ENCODE measurements at places on chromosomes 7 and 10.

- no peaks in the 10 kb centered on the region for H3K27me3 ChIP-seq
- no peaks in the 10 kb centered on the region for H3K36me3 ChIP-seq
- H3K27ac ChIP-seq: no peak overlapping the region
Measured at GRCh38 chr10:86304436-86304835, 62.2 kb downstream of the GRID1 start.

- no peaks in the 10 kb centered on the region for H3K27me3 ChIP-seq
- no peaks in the 10 kb centered on the region for H3K4me1 ChIP-seq
- no peaks in the 10 kb centered on the region for H3K36me3 ChIP-seq
- no peak overlapping the region for H3K27ac ChIP-seq
- no peak overlapping the region for H3K4me3 ChIP-seq
- no peak for DNase-seq
Measured at GRCh38 chr7:11345621-11346020, 371.9 kb downstream of the PHF14 start.

DNA sequence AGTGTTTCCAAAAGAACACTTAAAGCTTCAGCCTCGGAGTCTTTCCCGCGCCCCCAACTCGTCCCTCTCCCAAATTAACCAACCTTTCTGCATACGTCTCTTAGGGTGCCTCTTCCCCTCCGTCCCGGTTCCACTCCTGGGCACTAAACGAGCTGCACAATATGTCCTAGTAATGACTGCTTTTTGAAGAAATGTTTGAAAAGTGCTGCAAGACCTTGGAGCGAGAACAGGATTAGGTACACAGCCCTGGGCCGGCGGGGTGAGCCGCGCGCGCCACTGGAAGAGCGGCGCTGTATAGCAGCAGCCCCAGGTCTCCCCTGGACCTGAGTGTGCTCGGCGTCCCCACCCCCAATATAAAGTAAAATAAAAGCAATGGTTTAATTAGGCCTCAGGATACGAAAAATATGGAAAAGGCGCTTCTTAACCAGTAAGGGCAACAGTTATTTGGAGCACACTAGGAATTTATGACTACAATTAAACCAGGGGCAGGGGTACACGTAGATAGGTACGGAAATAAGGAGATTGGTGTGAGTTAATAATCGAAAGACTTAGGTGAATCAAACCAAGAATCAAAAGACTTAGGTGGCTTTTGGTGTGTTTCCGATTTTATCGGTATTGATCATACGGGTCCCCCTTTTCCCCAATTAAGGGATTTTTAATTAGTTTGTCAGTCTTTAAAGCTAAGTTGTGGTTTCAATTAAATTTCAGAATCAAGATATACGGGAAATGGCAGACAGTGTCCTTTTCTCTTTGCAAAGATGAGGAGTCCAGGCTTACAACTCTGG is 1.9 kb downstream of the TET1 start:
- H3K4me3 ChIP-seq: no peak overlapping the region
- H3K27ac ChIP-seq: no peak overlapping the region
- H3K36me3 ChIP-seq: peaks cover 7% of the 10 kb centered on the region
- H3K4me1 ChIP-seq: peaks cover 14% of the 10 kb centered on the region

DNA sequence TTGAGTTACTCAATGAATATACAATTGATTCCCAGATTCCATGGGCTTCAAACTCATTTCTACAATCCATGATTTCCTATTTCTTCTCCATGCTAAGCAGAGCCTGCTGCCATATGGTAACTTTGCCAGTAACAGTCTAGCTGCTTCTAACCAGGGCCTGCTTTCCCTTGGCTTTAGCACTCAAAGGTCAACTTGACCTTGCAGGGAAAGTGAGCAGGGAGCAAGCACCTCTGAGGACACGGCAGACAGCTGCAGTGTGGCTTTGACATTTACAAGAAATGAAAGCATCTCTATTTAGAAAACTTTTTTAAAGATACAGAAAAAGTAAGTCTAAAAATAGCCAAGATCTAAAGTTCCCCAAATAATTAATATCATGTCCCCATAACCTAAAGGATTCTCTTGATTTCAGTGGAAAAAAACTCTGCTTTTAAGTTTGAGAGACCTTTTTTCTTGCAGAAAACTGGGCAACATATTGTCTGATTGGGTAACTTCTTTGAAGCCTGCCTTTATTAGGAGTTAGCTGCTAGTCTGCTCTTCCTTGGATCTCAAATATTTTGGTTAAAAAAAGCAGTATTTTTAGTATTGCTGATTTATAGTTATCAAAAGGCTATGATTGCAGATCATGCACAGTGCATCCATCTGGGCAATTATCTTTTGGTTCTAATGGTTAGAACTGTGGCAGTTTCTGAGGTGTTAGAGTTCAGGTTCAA is 257.9 kb downstream of the AHR start:
- no peaks in the 10 kb centered on the region for H3K36me3 ChIP-seq
- H3K4me1 ChIP-seq: peaks cover 8% of the 10 kb centered on the region
- H3K27ac ChIP-seq: no peak overlapping the region
- H3K27me3 ChIP-seq: no peaks in the 10 kb centered on the region

- H3K36me3 ChIP-seq: no peaks in the 10 kb centered on the region
- no peak for DNase-seq
- no peaks in the 10 kb centered on the region for H3K27me3 ChIP-seq
- no peak overlapping the region for H3K27ac ChIP-seq
- H3K4me1 ChIP-seq: no peaks in the 10 kb centered on the region
Measured at GRCh38 chr7:16579216-16579615, 52.6 kb downstream of the LRRC72 start.

DNA sequence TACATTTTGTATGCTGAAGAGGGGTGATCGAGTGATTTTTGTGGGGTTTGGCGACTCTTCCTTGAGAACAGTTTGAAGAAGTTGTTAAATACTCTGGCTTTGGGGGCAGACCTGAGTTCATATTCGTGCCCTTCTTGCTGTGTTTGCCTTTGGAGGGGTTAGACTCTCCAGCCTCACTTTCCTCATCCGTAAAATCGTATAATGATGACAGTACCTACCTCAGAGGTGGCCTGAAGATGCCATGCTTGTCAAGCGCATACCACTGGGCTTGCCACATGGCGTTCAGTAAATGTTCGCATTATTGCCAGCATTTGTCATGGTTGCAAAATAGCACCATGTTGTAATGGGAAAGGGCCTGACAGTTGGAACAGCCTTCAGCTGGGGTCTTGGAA is 1.3 kb downstream of the STK17A start:
- peaks cover 8% of the 10 kb centered on the region for H3K36me3 ChIP-seq
- peak overlapping the region; percentile 99 for H3K4me3 ChIP-seq
- no peaks in the 10 kb centered on the region for H3K27me3 ChIP-seq
- H3K27ac ChIP-seq: peak overlapping the region; percentile 91
- peaks cover 24% of the 10 kb centered on the region for H3K4me1 ChIP-seq

DNA sequence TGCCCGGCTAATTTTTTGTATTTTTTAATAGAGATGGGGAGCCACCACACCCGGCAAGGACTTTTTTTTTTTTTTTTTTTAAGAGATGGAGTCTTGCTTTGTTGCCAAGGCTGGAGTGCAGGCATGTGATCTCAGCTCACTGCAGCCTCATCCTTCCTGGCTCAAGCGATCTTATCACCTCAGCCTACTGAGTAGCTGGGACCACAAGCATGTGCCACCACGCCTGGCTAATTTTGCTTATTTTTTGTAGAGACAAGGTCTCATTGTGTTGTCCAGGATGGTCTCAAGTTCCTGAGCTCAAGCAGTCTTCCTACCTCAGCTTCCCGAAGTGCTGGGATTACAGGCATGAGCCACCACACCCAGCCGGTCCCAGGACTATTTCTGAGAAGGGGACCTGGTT is 9.3 kb upstream of the MCU start:
- H3K4me1 ChIP-seq: peaks cover 3% of the 10 kb centered on the region
- H3K36me3 ChIP-seq: no peaks in the 10 kb centered on the region
- H3K27ac ChIP-seq: no peak overlapping the region
- H3K4me3 ChIP-seq: no peak overlapping the region
- no peaks in the 10 kb centered on the region for H3K27me3 ChIP-seq

- no peak overlapping the region for H3K27ac ChIP-seq
- DNase-seq: no peak
- H3K27me3 ChIP-seq: no peaks in the 10 kb centered on the region
- 0 out of 2 replicates have a peak, but pooled peaks cover 4% of the 10 kb centered on the region for H3K4me1 ChIP-seq
- no peak overlapping the region for H3K4me3 ChIP-seq
Measured at GRCh38 chr10:12235116-12235694, 39.2 kb downstream of the CDC123 start.

GRCh38 chr7:4076701-4077294 is 605.3 kb upstream of the FOXK1 start:
- H3K4me3 ChIP-seq: no peak overlapping the region
- no peaks in the 10 kb centered on the region for H3K4me1 ChIP-seq
- H3K36me3 ChIP-seq: peaks cover 11% of the 10 kb centered on the region
- H3K27ac ChIP-seq: no peak overlapping the region
- H3K27me3 ChIP-seq: no peaks in the 10 kb centered on the region

GRCh38 chr10:63611078-63611477 is 89.9 kb downstream of the REEP3 start:
- no peak overlapping the region for H3K4me3 ChIP-seq
- H3K27me3 ChIP-seq: no peaks in the 10 kb centered on the region
- H3K36me3 ChIP-seq: no peaks in the 10 kb centered on the region

DNA sequence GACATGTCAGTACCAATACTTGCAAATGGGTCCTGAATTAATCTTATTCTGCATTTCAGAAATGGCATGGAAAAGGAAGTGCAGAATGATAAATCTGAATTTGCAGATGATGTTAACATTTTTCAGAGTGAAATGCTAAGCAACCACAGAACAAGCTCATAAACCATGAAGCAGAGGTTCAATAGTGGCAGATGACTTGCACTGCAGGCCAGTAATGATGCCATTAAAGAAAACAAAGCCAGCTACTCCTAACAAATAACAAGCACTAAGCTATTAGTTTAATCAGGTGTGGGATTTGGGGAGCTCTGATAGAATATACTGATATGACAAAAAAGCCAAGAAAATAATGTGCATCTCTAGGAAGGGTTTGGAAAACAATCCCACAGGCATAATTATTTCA is 85.4 kb downstream of the FAM13C start:
- no peak overlapping the region for H3K4me3 ChIP-seq
- no peaks in the 10 kb centered on the region for H3K36me3 ChIP-seq
- H3K4me1 ChIP-seq: no peaks in the 10 kb centered on the region
- H3K27ac ChIP-seq: no peak overlapping the region
- no peaks in the 10 kb centered on the region for H3K27me3 ChIP-seq
- DNase-seq: no peak

- no peaks in the 10 kb centered on the region for H3K36me3 ChIP-seq
- H3K4me1 ChIP-seq: no peaks in the 10 kb centered on the region
- no peak overlapping the region for H3K27ac ChIP-seq
- no peak overlapping the region for H3K4me3 ChIP-seq
- no peak for DNase-seq
- no peaks in the 10 kb centered on the region for H3K27me3 ChIP-seq
Measured at GRCh38 chr7:5265320-5266190, 17.2 kb upstream of the SLC29A4 start.

DNA sequence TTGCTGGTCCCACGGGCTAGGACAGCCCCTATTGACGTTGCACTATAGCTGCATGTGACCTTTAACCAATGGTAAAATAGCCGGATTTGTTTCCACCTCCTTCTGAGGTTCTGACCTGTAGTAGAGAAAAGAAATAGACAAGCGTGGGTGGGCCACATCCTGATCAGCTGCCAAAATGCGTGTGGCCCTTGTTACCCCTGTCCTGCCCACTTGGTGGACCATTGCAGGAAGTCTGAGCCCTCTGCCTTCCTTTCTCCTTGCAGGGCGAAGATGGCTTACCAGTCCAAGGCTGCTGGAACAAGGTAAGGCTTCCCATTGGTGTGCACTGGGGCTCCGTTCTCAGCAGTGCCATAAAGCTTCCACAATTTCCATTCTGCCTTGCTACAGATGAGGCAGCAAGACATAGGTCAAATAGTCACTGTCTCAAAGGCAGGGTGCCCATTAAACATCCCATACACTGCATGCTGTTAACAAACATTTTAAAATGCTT is 95.9 kb upstream of the MACROH2A2 start:
- H3K27me3 ChIP-seq: no peaks in the 10 kb centered on the region
- no peak for DNase-seq
- H3K27ac ChIP-seq: no peak overlapping the region
- peaks cover 26% of the 10 kb centered on the region for H3K4me1 ChIP-seq

DNA sequence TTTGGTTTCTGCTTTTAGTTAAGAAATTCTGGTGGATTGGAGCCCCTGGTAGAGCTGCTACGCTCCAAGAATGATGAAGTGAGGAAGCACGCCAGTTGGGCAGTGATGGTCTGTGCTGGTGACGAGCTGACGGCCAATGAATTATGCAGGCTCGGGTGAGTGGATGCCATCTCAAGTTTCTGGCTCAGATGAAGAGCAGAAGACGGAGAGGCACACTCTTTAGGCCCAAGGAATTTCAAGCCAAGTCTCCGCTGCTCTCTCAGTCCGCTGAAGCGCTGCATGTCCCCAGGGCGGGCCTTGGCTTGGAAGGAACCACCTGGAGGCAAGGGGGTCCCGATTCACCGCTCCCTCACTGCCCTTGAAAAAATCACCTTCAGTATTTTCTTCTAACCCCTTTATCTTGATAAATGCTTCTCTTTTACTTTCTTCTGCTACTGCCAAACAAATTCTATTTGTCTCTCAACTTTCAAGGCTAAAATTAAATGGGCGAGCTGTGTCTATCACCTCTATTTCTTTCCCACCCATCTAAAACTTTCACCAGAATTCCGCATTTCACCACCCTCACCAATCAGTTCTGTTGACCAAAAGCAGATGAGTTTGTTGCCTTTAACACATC is 74.2 kb downstream of the ARMC3 start:
- H3K36me3 ChIP-seq: no peaks in the 10 kb centered on the region
- H3K27me3 ChIP-seq: peaks cover 18% of the 10 kb centered on the region
- no peak overlapping the region for H3K27ac ChIP-seq
- DNase-seq: no peak
- H3K4me1 ChIP-seq: no peaks in the 10 kb centered on the region

DNA sequence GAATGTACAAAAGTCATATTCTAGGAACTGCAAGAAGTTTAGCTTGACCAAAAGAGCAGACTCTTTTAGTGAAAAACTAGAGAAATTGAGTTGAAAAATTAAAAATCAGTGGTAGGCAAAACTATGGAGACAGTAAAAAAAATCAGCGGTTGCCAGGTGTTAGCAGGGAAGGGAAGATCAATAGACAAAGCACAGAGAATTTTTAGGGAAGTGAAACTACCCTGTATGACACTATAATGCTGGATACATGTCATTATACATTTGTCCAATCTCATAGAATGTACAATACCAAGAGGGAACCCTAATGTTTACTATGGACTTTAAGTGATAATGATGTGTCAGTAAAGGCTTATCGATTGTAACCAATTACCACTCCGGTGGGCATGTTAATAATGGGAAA is 761.9 kb downstream of the MAGI2 start:
- H3K4me3 ChIP-seq: no peak overlapping the region
- H3K27ac ChIP-seq: no peak overlapping the region
- H3K36me3 ChIP-seq: no peaks in the 10 kb centered on the region
- H3K4me1 ChIP-seq: peaks cover 5% of the 10 kb centered on the region
- no peaks in the 10 kb centered on the region for H3K27me3 ChIP-seq

DNA sequence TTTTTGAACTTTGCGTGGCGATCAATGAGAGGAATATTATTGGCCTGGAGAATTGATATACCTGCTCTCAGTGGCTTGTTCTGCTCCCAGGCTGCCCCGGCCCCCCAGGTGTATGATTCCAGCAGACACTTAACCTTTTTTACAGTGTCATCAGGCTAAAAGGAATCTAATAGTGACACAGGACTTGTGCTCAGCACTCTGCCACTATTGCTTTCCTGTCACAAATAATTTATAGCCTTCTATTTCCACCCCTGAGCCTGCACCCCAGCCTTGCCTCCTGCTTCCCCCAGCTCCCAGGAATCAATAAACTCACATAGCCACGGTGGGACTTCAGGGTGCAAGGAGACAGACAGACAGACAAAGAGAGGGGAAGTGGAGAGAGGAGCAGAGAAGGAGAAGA is 28.3 kb downstream of the PAX2 start:
- no peaks in the 10 kb centered on the region for H3K4me1 ChIP-seq
- peaks cover 70% of the 10 kb centered on the region for H3K27me3 ChIP-seq
- DNase-seq: no peak
- H3K36me3 ChIP-seq: no peaks in the 10 kb centered on the region
- H3K27ac ChIP-seq: no peak overlapping the region

All from SJSA1 (cell line).